Tibial nerve (tissue), 4 donors: ENCODE measurements at places on chromosomes 16 and 17.

GRCh38 chr16:22358000-22358399 is 16.4 kb downstream of the CDR2 start:
- no peak for DNase-seq

DNA sequence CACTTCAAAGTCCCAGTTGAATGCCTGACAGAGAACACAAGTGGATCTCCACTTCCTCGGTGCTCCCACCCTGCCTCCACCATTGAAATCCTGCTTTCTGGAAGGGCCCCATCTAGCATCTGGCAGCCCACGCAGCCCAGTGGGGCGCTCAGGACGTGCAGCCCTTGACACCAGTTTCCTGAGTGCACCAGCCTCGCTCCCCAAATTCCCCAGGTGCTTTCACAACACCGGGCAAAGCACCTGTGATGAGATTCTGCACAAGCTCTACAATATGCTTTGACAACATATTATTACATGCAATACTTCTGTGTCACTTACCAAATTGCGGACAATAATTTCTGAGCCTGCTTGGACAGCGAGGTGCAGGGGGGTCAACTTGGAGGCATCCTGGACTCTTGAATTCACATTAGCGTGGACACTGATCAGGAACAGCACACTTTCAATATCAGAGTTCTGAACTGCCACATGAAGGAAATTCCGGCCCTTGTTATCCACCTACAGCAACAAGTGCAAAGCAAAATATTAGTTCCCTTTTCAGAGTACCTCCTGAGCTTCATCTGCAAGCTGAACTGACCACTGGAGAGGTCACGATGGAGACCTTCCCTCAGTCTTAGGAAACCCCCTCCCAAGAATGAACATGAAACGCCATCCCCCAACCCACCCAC is 33.9 kb downstream of the CYB5D2 start:
- no peak for DNase-seq

DNA sequence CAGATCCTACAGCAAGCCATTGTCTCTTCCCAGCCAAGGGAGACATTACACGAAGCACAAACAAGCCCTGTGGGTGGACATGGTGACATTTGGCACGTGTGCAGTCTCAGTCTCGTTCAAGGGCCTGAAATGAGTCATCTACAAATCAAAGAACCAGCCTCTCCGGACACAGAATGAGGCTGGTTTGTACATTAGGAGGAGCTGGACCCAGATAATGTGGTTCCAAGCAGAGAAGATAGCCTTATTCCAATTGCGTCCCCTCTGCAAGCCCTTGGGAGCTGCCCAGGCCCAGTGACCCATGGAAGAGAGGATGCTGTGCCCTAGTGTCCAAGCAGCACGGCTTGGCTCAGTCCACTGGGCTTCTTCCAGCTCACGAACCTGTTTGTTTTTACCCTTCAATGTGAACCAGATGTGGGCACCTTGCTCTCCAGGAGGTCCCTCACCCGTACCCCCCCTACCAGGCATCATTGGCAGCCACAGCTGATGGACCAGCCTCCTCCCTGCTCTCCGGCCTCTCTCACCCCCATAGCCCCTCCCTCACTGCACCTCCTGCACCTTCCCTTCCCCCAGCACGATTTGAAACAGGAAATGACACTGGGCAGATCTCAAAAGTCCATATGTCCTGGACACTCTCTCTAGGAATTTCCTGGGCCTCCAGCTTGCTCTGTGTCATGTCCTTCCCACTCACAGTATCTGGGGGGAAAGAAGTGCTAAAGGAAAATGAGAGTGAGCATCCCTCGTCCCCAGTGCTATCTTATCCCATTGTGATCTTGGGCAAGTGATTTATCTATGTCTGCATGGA is 26.2 kb downstream of the KPNA2 start:
- no peak for DNase-seq

DNA sequence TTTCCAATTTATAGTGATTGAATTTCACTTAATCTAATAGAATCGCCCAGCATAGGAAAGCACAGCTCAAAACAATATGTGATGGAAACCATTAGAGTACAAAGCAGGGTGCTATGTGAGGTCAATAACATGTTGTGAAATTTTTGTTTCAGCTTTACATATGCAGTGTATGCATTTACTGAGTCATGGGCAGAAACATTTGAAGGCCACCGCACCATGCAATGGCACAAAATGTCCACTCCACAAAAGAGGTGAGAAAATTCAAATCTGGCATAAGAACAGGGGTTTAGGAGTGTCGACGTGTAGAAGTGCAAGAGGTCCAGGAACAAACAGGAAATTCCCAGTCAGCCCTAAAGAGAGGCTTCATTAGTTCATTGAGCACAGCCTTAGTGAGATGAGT is 131.2 kb downstream of the ANKFN1 start:
- no peak for DNase-seq

GRCh38 chr17:39970157-39970692 is 7.4 kb downstream of the GSDMA start:
- DNase-seq, result no peak

DNA sequence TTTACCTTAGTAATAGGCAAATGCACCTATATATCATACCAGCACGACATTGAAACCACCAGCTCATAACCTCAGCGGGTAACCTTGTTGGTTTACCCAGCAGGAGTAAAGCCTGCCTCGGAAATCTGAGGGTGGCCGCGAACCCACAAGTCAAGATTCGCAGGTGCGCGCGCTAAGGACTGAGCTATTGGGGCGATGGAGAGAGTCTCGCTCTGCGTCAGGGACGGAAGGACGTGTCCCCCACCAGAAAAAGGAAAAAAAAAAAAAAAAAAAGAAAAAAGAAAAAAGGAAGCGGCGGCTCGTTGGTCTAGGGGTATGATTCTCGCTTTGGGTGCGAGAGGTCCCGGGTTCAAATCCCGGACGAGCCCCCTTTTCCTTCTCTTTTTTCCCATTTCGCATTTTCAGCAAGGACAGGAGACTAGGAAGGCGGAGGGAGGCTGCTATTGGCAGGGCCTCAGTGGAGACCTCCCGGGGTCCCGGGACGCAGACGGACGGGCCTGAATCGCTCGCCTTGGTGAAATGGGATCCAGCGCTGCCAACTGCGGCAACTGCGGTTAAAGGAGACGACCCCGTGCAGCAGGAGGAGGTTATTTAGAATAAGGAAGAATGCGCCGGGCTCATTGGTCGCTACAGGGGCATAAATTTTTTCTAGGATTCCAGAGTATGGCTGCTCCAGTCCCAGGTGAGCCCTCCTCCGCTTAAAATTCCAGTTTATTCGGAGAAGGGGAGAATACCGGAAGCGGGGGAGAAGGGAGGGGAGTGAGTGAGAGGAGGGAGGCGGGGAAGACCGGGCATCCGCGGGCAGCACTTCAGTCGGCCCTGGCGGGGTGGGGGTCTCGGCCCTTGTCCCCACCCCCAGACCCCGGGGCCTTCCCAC is at the start of gene OR1F1:
Gene OR1F1, plus strand, starts transcription at position 407 of the 877 bp plus-strand sequence.
- DNase-seq, result no peak

DNA sequence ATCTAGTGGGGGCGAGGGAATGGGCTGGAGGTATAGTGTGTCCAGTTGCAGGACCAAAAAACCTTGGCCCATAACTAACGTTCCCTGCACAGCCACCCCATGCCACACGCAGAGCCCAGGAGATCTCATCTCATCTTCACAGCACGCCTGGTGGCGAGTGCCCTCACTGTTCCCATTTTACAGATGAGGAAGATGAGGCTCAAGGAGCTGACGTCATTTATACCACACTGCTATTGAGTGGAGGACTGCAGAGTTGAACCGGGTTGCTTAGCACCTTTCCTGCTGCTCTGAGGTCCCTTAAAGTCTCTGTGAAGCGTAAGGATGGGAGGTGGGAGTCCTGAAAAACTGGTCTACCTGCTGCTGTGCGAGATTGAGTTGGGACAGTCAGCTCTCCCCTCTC is 172.5 kb downstream of the XYLT1 start:
- DNase-seq, result no peak

- no peak for DNase-seq
These were observed 12.9 kb downstream of the SYCE1L start for GRCh38 chr16:77211880-77212740.

GRCh38 chr17:77363821-77364361 is 223.1 kb downstream of the SEC14L1 start:
- DNase-seq, result no peak

DNA sequence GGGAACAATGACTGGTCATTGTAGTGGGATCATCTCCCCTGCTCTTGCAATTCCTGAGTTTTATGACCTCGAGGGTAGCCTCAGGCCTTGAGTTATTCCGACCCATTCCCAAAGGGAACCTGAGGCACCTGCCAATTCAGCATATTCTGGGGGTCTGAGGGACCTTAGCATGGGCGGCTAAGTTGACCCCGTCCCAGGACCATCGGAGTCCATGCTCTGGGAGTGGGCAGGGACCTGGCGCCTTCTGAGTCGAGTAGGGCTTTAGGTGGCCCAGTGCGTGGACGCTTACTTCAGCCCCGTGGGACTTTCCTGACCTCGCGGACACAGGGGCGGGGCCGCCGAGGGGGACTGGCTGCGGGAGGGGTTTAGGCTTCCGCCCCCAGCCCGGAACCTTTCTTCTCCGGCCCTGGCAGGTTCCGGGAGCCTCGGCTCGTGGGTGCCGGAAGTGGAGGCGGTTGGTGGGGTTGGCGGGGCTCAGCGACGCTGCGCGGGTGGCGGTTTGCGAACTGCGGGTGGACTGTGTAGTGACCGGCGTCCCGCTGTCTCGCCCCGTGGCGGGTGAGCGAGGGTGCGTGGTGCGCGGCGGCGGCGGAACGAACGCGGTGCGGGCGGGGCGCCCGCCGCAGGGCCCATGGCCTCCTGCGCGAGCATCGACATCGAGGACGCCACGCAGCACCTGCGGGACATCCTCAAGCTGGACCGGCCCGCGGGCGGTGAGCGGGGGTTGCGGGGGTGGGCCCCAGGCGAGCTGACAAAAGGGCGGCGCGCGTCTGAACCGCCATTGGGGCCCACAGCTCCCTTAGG is at the start of gene EDC4:
Gene EDC4, plus strand, starts transcription at position 422 of the 804 bp plus-strand sequence. Its CDS starts 210 bp downstream, at position 632.
- peak; percentile 66 for DNase-seq

- DNase-seq, result no peak
These were observed 29.9 kb downstream of the METTL16 start for GRCh38 chr17:2481760-2482159.

- DNase-seq, result no peak
These were observed 646 bp downstream of the CBX2 start for GRCh38 chr17:79778504-79779083.

DNA sequence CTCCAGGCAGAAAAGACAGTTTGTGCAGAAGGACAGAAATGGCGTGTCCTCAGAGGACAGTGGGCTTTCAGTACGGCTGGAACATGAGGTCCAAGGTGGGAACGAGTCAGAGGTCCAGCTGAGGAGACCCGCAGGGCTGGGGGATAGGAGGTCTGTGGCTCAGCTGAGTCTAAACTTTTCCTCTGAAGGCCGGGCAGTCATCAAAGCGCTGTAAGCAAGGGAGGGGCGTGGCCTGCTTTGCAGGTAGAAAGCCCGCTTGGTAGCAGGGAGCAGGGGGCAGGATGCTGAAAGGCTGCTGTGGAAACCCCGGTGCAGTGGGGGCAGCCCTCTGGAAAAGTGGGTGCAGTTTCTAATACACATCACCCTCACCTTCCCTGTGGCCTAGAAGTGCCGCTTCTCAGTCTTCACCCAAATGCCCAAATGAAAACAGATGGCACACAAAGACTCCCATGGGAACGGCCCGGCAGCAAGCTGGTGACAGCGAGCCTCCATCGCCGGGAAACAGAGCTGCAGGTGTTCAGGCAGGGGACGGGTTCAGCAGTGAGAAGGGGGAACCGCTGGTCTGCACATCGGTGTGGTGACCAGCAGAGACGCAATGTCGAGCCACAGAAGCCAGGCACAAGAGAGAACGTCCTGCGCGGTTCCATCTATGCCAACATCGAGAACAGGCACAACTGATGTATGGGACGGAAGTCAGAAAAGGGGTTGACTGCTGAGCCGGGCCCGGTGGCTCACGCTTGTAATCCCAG is 12.2 kb upstream of the OSGIN1 start:
- no peak for DNase-seq

GRCh38 chr16:27665881-27666280 is 115.9 kb downstream of the KATNIP start:
- no peak for DNase-seq

- DNase-seq, result no peak
These were observed 5.9 kb downstream of the ARSG start for GRCh38 chr17:68297195-68297594.
